IPS DF 6.9 (cell line): ENCODE measurements at places on chromosomes 3 and 15.
A peak's percentile ranks its signal among the peaks of the same experiment; 100 is the strongest.

DNA sequence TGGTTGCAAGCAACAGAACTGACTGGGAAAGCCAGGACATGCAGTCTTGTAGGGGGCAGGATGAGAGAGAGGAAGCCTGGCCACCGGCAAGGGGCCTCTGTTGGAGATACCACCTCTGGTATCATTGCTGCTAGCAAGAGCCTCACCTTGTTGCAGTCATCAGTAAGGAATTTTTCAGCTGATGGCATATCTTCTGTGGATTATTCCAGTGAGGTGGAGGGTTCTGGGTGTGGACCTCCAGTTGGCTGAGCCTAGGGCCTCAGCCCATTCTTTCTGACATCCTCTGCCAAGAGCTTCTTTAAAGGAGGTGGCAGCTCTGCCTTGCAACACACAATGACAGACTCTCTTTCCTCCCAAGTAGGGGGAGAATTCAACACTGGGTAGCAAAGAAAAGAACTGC lies 128.9 kb downstream of the AQP9 start:
- no peaks in the 10 kb centered on the region for H3K4me1 ChIP-seq
- no peaks in the 10 kb centered on the region for H3K36me3 ChIP-seq
- DNase-seq = no peak
- H3K27ac ChIP-seq = no peak overlapping the region

- H3K4me1 ChIP-seq = no peaks in the 10 kb centered on the region
- no peaks in the 10 kb centered on the region for H3K36me3 ChIP-seq
- DNase-seq = no peak
- H3K4me3 ChIP-seq = no peak overlapping the region
- no peaks in the 10 kb centered on the region for H3K27me3 ChIP-seq
- no peak overlapping the region for H3K27ac ChIP-seq
Measured at GRCh38 chr15:68407886-68408881, 23.8 kb downstream of the ITGA11 start.

DNA sequence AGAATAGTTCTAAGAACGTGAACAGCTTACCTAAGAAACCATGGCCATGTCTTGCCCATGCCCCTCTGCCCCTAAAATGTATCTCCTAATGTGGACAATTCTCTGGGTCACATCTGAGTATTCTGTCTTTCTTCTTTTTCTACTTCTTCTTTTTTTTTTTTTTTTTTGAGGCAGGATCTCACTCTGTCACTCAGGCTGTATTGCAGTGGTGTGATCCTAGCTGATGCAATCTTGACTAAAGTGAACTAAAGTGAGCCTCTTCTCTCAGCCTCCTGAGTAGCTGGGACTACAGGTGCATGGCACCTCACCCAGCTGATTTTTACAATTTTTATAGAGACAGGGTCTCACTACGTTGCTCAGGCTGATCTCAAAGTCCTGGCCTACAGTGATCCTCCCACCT lies 204.8 kb upstream of the ZPLD1 start:
- no peak for DNase-seq
- H3K4me3 ChIP-seq = no peak overlapping the region
- H3K36me3 ChIP-seq = no peaks in the 10 kb centered on the region
- H3K27ac ChIP-seq = no peak overlapping the region
- H3K27me3 ChIP-seq = no peaks in the 10 kb centered on the region

DNA sequence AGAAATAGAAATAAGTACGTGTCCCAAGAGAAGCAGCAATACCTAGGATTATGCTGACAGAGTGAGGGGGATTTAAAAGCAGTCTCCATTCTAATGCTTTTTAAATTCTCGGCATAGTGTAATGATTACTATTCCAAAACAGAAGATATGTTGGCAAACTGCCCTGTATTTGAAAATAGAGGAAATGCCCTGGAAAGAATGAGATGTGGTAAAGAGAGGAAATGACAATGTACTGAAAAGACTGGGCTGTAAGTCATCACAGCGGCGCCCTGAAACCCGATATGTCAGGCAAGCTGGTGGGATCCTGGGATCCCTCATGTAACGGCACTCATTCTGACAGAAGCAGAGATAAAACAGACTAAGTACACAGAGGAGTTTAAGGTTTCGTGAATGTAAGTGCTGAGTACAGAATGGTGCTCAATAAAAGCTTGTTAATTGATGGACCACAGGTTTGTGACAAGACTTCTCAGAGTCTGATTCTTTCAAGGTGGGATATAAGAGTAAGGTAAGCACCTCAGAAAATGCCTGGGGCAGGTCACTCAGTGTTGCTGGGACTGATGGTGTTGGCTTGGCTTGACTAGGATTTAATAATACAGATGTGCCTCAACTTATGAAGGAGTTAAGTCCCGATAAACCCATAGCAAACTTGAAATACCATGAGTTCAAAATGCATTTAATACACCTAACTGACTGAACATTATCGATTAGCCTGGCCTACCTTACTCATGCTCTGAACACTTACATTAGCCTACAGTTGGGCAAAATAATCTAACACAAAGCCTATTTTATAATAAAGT lies 91.4 kb downstream of the NFKBIZ start:
- DNase-seq = peak; percentile 7
- no peaks in the 10 kb centered on the region for H3K27me3 ChIP-seq
- no peak overlapping the region for H3K4me3 ChIP-seq
- no peak overlapping the region for H3K27ac ChIP-seq

DNA sequence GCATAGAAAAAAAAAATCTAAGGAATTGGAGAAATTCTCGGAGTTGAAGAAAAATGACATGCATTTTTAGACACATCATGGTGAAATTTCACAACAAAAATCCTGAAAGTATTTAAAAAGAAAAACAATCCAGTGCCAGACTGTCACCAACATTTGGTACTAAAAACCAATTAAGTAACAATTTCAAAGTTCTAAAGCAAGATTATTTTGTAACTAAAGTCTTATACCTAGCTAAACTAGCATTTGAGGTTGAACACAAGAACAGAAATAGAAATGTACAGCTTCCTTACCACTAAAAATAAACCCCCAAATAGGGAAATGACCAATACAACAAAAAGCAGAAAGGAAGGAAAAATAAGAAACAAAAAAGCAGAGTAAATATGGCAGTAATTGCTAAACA lies 11.9 kb downstream of the TOMM70 start:
- no peak overlapping the region for H3K4me3 ChIP-seq
- H3K36me3 ChIP-seq = no peaks in the 10 kb centered on the region; the same call in 1 of the 2 replicates
- no peaks in the 10 kb centered on the region for H3K27me3 ChIP-seq
- no peak for DNase-seq
- H3K27ac ChIP-seq = no peak overlapping the region
